Stimulated activated CD4-positive, alpha-beta T cell treated with anti-CD3 and anti-CD28 coated beads, Interleukin-4, amount 100 ng/mL, for 4 hours (primary cell): ENCODE measurements at places on chromosomes 13 and 19.
A peak's percentile ranks its signal among the peaks of the same experiment; 100 is the strongest.

- no peak for DNase-seq
Measured at GRCh38 chr19:37981785-37982475, 74.9 kb downstream of the SIPA1L3 start.

DNA sequence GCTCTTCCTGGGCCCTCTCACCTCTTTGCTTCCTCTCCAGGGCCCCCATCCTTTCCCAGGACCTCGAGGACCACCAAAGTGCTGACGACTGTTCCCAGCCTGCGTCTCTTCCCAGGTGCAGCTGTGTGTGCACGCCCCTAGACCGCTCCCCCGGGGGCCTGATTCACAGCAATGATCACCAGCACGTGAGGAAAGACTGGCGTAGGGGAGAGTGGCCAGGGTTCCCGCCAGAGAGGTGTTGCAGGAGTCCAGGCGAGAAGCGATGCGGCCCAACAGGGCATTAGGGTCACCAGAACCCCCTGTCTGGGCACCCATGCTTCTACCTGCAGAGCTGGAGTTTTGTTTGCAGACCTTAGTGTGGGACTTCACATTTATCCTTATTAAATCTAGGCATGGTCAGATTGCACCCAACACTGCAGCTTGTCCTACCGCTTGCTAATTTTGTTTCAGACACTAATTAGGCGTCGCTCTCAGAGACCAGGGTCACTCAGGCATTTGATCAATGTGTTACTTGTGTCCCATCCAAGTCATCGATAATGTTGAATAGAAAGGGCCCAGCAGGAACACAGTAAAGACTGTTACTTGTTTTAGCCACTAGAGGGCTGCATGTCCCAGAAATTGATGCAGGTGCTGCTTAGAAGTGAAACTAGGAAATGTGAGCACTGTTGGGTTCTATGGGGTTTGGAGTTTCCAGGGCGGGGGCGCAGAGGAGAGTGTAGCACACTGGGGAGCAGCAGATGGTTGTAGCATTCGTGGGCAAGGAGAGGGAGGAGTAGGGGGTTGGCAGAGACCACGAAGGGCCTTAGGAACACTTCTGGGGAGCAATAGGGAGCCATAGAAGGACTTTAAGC lies 53.2 kb downstream of the CDADC1 start:
- peak; percentile 77 for DNase-seq

DNA sequence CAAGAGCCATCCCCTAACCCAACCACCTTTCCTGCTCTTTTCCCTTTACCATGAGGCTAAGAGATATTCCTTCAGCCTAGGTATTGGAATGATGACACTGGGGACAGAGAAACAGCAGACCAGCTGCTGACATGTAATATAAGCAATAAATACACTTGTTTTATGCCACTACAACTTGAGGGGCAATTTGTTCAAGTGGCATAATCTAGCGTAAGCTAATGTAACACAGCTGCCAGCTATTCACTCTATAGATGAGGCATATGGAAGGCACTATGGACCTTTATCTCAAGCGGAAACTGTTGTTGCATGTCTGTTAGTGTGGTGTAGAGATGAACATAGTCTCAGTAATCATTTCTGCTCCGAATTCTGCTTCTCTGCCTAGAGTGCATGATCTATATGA lies 111.1 kb downstream of the STARD13 start:
- DNase-seq, result no peak

DNA sequence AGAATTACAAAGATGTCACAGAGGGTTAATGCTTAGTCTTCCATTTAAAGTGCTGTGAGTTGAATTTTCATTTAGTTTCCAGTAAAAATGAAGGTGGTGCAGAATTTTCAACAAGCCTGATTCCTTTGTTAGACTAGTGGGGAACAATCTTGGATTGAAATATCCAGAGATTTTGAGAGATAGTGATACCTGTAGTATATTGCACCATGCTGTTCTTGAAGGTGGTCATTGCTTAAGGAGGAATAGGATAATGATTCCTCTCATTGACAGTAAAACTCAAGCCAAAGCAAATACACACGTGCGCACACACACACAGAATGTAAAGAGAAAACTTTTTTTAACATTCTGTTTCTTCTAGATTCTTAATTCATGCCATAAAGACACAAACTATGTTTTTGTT lies 5.3 kb downstream of the PCDH17 start:
- no peak for DNase-seq
